Activated CD4-positive, alpha-beta T cell treated with anti-CD3 and anti-CD28 coated beads, Interleukin-2, amount 10 ng/mL, durations not matched to agents 24 days and 14 days (primary cell): ENCODE measurements at places on chromosomes 16 and 17. TPM values are rescaled to one million over a fixed set of nuclear protein-coding genes. Genes with fewer than 3 reads are reported as not detected.

Gene BRIP1
- total RNA-seq: 17.2 and 19.9 TPM in 2 replicates

Gene KRT23
- not detected in 2 replicates for total RNA-seq

Gene ASPHD1
- 4.4 and 4.8 TPM in 2 replicates for total RNA-seq

Gene ABCA9
- total RNA-seq: 0.07 TPM in 1 of 2 replicates, not detected in the other

Gene CCT6B
- total RNA-seq: 0.40 and 1.3 TPM in 2 replicates

Gene KSR1
- total RNA-seq: 104 TPM in 2 replicates

Gene CTRB1
- total RNA-seq: not detected in 2 replicates

Gene TOX3
- not detected in 2 replicates for total RNA-seq

Gene USH1G
- not detected in 2 replicates for total RNA-seq

Gene GPR179
- total RNA-seq: not detected in 2 replicates

Gene HSPB9
- total RNA-seq: not detected in 2 replicates

Gene PAQR4
- total RNA-seq: 41.0 and 43.3 TPM in 2 replicates

Gene SLC16A11
- total RNA-seq: 0.16 and 0.40 TPM in 2 replicates

Gene KCNJ16
- total RNA-seq: not detected in 2 replicates

Gene KIF18B
- 42.1 and 42.7 TPM in 2 replicates for total RNA-seq

Gene ATAD5
- 30.2 and 31.5 TPM in 2 replicates for total RNA-seq

Gene FBXW10B
- total RNA-seq: 0.35 and 0.36 TPM in 2 replicates

Gene PRAC2
- total RNA-seq: not detected in 2 replicates

Gene ITGAL
- total RNA-seq: 264 and 267 TPM in 2 replicates

Gene MT1A
- 1.8 and 2.1 TPM in 2 replicates for total RNA-seq

Gene CRISPLD2
- 0.19 and 0.26 TPM in 2 replicates for total RNA-seq

Gene PLLP
- total RNA-seq: not detected in 2 replicates

Gene DNAI2
- total RNA-seq: 0.09 and 0.26 TPM in 2 replicates

Gene LPO
- not detected in 2 replicates for total RNA-seq

Gene HERPUD1
- total RNA-seq: 155 and 164 TPM in 2 replicates

Gene KLHL10
- not detected in 2 replicates for total RNA-seq

Gene IL32
- total RNA-seq: 918 and 934 TPM in 2 replicates

Gene MMP2
- total RNA-seq: not detected in 2 replicates

Gene BAHCC1
- total RNA-seq: 0.05 TPM in 1 of 2 replicates, not detected in the other

Gene ALOX12B
- 0.77 and 0.88 TPM in 2 replicates for total RNA-seq

Gene DNAAF1
- total RNA-seq: not detected in 2 replicates

Gene VKORC1
- 56.2 and 59.1 TPM in 2 replicates for total RNA-seq

Gene CDRT4
- 0.79 and 3.3 TPM in 2 replicates for total RNA-seq

Gene HLF
- total RNA-seq: 0.92 and 1.3 TPM in 2 replicates

Gene TMEM220
- 0.56 and 1.3 TPM in 2 replicates for total RNA-seq

Gene CLDN7
- total RNA-seq: 0.31 and 0.40 TPM in 2 replicates
